ENCODE measurements at places on chromosomes 6 and 20.
A peak's percentile ranks its signal among the peaks of the same experiment; 100 is the strongest.

GRCh38 chr6:147776631-147777213 is 268.2 kb downstream of the SAMD5 start:
- DNase-seq: no peak

- DNase-seq: no peak
Measured at GRCh38 chr6:102631921-102632320, 1238.4 kb downstream of the GRIK2 start.

DNA sequence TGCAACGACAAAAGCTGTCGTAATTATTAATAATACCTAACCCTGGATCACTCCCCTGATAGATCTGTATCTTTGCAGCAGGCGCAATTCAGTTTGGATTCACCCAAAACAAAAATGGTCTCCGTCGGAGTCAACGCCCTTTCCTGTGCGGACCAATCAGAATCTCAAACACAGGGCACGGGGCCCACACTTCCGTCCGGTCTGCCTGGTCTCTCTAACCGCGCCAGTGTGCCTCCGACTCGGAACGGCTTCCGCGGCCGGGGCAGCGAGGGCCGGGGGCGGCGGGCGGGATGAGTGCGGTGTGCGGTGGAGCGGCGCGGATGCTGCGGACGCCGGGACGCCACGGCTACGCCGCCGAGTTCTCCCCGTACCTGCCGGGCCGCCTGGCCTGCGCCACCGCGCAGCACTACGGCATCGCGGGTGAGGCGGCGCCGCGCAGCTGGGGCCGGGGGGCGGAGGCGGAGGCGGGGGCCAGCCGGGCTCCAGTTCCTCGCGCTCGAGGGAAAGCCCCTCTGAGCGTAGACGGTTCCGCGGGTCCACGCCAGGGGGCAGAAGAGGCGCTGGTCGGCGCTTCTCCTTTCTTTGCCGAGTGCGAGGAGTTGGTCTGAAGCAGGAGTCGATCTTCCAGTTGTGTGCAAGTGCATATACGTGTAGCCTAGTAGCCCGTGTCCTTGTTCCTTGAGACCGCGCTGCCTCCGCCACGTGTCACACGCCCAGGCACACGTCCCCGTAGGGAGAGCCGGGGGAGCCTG is at the start of gene PEX7:
Gene PEX7 (plus strand): TSS at position 217 of the 752 bp plus-strand sequence. CDS start 74 bp downstream, at position 291.
- peak; percentile 94 for DNase-seq

GRCh38 chr6:106591111-106591825 is 38.0 kb downstream of the RTN4IP1 start:
- no peak for DNase-seq

GRCh38 chr20:62312662-62312977 is 9.8 kb downstream of the ADRM1 start:
- DNase-seq: no peak

DNA sequence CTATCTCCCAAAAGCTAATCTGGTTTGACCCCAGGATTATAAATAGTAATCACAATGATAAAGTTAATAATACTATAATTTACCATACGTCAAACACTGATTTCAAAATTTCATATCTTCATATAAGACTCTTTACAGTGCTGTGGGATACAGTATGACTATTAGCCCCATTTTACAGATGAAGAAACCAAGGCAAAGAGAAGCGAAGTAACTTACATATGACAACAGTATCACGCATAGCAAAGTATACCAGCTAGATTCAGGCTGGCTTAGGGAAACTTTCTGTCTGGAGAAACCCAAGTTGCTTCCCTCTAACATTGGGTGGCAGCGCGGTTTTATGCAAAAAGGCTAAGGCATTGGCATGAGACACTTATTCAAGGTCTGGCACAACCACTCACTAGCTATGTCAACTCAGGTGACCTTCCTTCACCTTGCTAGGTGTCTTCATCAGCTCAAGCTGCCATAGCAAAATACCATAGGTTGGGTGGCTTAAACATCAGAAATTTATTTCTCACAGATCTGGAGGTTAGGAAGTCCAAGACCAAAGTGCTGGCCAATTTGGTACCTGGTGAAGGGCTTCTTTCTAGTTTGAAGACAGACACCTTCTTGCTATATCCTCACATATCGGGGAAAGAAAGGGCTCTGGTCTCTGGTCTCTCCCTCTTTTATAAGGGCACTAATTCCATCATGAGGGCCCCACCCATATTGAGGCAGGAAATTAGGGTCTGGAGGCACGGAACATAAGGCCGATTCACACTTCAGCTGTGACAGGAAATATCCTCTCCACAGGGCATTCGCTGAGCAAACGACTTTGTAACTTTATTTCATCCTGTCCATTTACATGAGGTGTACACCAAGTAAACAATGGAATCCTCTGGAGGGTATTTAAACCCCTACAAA is 22.4 kb upstream of the UTRN start:
- peak; percentile 9 for DNase-seq

- no peak for DNase-seq
Measured at GRCh38 chr6:34130862-34131261, 15.0 kb downstream of the GRM4 start.

- DNase-seq: peak; percentile 47
Measured at GRCh38 chr20:58891718-58892140, 39.2 kb downstream of the GNAS start.

DNA sequence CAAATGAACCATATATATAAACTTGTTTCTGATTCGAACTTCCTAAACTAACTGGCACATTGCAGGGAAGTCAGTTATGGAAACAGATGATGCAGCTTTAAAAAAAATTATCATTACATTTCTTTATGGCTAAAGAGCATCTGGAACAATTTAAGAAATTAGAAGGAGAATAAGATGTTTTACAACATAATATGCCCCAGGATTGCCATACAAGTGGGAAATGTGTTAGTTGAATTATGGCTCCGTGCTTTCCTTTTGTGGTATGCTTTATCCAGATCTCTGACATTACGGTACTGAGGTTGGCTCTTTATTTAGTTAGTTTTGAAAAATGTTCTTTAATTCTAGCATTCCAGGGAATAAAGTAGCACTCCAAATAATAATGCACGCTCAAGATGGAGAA is 343.0 kb upstream of the ZFP64 start:
- no peak for DNase-seq

DNA sequence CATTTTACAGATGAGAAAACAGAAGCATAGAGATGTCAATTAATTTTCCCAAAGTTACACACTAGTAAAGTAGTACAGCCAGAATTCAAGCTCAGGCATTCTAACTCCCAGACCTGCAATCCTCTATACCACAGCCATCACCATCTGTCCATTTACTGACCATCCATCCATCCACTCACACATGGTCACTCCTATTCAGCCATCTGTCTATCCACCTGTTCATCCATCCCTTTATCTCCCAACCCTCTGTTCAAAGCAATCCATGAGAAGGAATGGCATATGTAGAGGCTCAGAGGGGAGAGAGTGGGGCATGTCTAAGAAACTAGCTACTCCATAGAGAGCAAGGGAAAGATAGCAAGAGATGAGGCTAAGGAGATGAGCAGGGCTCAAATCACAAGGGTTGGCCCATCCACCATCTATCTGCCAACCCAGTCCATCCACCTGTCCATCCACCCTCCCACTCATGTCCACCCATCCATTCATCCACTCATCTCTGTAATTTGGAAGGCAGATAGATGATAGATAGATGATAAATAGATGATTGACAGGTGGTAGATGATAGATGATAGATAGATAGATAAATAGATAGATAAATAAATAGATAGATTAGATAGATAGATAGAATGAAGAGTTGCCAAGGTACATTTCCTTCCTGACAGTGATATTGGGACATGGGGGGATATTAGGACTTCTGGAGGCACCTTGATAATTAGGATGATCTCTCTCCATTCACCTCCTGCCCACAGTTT is 12.2 kb upstream of the C6orf132 start:
- no peak for DNase-seq

DNA sequence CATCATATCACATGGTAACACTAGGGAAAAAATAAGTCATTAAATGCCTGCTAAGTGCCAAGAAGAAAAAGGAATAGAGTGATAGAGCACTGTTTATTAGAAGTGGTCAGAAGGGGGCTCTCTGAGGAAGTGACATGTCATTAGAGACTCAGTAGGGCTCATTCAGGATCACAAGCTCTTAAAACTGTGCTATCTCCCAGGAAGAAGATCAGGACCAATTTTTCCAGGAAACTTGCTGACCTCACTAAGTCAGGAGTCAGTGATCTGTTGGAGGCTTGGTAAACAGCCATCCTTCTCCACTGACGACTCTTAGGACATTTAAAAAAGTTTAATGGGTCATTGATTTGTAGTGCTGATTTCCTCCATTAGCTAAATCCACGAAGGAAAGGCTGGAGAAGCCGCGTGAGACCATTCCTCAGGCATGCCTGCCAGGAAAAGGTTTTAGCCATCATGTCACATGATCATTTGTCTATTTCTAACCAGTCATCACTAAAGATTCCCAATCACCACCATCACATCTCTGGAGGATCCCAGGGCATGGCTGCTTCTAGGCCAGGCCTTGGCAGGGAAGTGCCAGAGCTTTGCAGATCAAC is 5.9 kb upstream of the PTPN1 start:
- no peak for DNase-seq

DNA sequence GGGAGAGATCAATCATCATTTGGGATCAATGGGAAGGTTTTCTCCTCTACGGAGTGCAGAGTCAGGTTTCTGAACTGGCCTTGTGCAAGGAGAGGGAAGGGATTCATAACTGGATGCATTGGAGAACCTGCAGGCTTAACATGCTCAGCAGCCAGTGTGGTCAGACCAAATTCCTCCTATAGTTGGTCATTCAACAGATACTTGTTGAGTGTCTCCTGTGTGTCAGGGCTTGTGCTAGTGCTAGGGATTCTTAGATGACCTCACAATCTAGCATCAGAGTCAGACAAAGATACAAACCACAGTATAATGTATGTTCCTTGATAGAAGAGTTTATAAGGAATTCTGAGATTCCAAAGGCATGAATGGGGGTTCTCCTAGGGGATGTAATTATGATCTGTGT is 23.9 kb downstream of the RALY start:
- no peak for DNase-seq

DNA sequence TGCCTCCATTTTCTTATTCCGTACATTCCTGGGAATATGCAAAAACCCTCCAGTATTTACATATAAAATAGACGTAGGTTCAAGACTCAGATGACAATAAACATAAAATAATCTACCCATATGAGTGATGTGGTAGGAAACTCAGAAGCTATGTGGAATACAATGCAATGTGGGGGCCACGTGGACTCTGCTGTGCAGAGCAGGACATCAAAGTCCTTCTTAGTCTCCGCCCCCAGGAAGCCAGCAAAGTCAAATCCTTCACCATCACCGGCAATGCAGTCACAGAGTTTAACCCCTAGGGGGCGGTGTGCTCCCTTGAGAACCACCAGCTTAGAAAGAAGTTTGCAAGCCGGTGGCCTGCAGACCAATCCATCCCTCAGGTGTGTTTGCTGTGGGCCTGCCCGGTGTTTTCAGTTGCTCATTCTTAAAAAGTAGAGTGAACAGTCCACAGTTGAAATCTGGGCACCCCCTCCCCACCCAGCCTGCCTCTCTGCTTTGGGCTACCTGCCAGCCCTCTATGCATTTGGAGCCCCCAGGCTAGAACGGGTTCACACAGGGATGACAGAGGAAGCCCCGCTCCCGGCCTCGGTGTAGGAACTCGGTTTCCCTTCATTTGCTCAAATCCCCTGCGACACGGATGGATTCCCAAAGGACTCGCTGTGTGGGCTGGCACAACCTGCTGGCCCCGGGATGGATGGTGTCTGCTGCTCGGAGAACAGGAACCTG is 59.9 kb downstream of the SULF2 start:
- peak; percentile 83 for DNase-seq

- no peak for DNase-seq
Measured at GRCh38 chr6:135182071-135183001, 1.2 kb downstream of the MYB start.

- no peak for DNase-seq
Measured at GRCh38 chr20:745683-746301, 22.5 kb downstream of the SLC52A3 start.

- no peak for DNase-seq
Measured at GRCh38 chr6:16592223-16592911, 168.9 kb downstream of the ATXN1 start.
